Karpas-422 (cell line): ENCODE measurements at places on chromosomes 3 and 15.

DNA sequence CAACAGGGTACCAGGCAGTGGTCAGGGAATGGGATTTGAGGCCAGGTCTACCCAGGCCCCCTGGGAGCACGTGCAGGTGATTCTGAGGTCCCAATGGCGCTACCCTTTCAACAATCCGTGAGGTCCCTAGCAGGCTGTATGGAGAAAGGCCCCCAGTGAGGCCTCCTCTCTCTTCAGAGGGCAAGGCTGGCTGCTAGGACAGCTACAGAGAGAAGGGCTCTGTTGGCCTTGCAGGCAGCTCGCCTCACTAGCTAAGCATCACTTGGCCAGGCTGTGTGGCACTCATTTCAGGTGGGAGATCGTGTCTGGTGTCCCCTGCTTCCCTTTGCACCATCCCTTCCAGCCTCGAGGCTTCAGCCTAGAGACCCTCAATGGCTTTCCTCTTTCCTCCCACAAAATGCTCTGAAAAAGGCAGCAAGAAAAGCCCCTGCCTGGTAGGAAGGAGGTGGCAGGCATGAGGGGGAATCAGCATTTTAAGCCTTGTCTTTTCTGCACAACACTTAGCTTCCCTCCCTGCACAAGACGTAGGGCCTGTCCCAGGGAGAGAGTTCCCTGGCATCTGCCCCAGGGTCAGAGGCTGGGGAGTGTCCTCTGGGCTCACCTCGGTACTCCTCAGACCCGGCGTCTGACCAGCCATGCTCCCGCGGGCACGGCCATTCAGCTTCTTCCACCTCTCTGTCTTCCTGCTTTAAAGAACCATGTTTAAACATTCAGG, 111.8 kb downstream of the ASB7 start:
- no peak for DNase-seq

DNA sequence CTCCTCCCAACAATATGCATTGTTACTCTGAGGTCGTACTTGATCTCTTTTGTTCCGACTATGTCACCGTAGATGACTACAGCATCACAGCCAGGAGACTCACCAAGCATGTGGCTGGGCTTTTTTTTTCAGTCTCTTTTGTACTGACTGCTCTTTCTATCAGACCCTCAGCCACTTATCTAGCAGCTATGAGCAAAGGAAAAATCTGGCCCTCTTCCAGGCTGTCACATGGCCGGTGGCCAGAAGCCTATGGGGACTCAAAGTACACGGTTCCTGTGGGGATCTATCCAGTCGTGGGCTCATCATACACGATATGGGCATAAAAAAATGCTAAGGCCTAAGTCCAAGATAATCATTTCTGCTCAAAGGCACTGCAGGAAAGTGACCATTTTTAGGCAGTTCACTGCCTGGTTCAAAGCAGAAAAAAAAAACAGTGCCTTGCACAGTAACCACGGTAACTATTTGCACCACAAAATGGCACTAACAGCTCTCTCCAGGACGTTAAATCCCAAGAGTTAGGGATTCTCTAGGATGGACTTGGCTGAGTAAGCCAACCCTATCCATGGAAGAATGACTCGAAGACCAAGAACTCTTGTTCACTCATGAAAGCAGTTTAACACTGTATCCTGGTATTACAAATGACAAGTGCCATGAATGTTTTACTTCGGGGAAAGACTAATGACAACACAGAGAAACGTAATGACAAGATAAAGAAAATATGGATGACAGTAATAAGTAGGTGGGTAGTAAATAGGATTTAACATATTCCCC, 50.3 kb downstream of the SHQ1 start:
- DNase-seq: no peak

DNA sequence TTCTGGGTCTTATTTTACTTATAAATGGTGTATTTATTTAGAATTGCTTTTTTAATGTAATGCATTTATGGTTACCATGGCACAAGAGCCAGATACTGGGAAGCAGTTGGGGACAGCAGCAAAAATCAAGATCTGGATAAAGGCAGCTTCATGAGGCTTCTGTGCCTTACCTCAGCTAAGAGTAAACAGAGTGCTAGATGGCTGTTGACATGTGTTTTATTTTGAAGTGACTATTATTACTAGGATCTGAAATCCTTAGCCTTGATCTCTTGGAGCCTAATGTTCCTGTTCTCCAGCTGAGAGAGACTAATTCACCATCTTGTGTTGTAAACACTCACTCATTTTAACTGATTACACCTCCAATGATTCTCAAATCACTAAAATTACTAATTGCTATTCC, 317.8 kb downstream of the LPP start:
- no peak for DNase-seq

DNA sequence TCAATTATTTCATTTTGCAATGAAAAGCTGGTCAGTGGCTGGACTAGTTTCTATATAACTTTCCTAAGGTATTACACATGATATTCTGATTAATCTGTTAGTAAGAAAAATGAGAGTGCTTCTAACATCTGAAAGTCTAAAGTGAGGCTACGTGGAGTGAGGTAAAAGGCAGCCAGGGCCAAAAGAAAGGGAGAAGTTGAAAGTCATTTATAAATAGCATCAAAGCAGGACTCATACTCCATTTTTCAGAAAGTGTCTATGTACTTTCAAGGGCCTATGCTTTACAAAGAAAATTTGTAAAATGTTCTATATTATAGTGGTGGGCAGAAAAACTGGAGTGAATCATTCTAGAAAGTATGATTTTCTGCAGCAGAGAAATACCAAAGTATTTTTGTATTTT, 80.0 kb downstream of the CSNK1G1 start:
- DNase-seq: no peak

DNA sequence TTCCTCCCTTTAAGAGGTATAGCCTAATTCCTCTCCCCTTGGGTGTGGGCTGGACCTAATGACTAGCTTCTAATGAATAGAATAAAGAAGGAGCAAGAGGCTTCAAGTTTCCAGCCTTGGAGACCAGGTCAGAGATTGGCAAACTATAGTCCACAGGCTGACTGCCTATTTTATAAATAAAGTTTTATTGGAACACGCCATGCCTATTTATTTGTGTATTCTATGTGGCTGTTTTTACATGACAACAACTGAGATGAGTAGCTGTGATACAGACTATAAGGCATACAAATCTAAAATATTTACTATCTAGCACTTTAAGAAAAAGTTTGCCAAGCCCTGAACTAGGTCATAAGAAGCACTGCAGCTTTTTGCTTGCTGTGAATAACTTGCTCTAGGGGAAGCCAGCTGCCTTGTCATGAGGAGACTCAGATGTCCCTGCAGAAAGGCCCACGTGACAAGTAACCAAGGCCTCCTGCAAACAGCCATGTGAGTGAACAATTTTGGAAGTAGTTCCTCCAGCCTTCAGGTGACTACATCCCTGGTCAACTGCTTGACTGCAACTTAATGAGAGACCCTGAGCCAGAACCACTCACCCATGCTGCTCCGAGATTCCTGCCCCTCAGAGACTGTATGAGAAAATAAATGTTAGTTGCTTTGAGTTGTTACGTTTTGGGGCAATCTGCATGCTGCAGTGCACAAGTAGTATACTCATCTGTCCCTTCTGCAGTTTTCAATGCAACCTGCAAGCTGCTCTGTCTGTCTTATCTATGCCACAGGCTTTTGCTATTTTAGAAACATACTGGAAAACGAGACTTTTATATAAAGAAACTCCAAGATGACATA, 21.1 kb upstream of the MAP3K13 start:
- DNase-seq: no peak

- peak; percentile 44 for DNase-seq
These were observed 143.9 kb downstream of the OR4M2 start for GRCh38 chr15:22224241-22224671.

DNA sequence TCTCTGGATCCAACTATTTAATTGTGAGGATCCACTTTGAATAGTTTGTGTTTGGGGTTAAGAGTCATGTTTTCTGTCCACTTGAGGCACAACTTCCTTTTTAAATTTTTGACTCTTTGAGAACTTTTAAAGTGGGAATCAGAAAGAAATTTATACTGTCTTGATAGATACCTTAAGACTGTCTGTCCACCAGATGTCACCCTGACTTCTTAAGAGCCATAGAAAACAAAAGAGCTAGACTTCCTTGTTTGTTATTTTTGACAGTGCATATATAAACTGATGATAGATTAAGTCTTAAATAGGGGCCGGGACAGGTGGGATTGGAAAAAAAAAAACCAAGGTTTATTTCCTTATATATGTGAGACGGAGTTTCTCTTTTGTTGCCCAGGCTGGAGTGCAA, 52.1 kb upstream of the WDR72 start:
- DNase-seq: peak; percentile 49

DNA sequence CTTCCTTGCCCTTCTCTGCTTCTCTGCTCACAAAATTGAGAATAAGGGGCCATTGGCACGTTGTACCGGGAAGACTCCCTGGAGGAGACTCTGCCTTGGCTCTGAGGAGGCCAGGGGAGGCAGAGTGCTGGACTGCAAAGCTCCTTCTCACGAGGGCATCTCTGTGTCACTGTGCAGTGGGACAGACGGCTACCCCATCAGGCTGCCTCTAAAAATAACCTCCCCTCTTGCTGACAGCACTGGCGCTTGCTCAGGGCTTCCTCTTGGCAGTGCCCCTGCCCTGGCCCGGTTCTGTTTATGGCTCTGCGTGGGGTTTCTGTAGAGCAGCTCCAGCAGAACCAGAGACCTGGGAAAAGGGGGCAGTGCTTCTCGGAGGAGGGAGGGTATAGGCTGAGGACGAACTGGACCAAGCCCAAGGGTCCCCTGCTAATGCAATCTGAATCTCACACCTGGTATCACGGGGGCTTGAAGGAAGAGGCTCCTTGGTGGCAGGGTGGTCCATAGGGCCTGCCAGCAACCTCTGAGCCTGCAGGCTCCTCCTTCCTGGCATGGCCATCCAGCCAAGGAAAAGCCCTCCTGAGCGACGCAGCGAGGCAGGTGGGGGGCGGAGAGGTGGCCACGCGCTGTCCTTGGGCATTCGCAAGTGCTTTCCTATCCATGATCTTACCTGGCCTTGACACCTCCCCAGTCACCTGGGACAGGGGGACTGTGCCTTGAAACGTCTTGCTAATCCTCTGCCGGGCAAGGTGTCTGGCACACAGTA, 63.3 kb upstream of the TLE3 start:
- DNase-seq: no peak

GRCh38 chr3:15436246-15436645, 8.8 kb downstream of the EAF1 start:
- DNase-seq: no peak

DNA sequence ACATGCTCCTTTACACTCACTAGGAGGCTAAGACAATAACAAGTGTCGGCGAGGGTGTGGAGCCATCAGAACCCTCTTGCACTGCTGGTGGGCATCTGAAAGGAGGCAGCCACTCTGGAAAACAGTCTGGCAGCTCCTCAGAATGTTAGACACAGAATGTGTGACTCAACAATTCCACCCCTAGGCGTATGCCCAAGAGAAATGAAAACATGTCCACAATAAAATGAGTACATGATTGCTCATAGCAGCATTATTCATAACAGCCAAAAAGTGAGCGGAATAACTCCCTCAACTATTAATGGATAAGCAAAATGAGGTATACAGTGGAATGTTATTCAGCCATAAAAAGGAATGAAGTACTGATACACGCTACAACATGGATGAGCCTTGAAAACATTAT, 57.8 kb downstream of the WNT7A start:
- DNase-seq: no peak

- DNase-seq: no peak
These were observed 744.7 kb downstream of the TUSC7 start for GRCh38 chr3:117454254-117454653.
